ENCODE measurements at places on chromosomes 12 and 14.

DNA sequence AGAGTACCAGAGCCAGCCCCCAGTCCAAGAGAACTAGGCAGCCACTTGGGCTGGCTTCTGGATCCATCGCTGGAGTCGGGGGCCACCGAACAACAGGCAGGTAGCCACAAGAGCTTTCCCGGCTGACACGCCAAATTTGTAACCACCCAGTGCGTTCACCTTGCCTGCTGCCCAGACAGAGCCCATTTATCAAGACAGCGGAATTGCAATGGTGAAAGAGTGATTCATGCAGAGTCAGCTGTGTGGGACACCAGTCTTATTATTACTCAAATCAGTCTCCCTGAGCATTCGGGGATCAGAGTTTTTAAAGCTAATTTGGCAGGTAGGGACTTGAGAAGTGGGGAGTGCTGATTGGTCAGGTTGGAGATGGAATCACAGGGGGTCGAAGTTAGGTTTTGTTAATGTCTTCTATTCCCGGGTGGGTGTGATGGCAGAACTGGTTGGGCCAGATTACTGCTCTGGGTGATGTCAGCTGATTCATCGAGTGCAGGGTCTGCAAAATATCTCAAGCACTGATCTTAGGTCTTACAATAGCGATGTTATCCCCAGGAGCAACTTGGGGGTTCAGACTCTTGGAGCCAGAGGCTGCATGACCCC lies 64.3 kb downstream of the PDE6H start:
- DNase-seq: no peak

GRCh38 chr14:51457843-51458562 lies 193.7 kb upstream of the FRMD6 start:
- DNase-seq: no peak

- no peak for DNase-seq
Measured at GRCh38 chr12:19916974-19917373, 451.4 kb upstream of the PDE3A start.

- no peak for DNase-seq
Measured at GRCh38 chr14:56686416-56686815, 106.8 kb downstream of the TMEM260 start.

DNA sequence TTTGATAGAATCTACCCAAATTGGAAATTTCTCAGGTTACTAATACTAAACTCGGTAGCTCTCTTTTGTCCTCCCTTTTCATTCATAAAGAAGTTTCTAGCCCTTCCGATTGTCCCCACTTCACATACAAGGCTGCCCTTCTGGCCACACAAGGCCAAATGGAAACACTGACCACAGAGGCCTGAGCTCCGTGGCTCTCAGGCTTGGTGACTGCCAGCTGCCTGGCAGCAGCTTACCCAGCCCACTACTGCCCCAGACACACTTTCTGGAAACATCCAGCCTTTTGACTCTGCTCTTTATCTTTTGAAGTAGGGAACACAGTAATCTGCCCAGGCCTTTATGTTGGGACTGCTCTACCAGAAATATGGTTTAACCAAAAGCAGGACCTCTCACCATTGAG lies 167.2 kb downstream of the GCH1 start:
- peak; percentile 36 for DNase-seq

GRCh38 chr12:120100630-120101029 lies 15.9 kb downstream of the RAB35 start:
- peak; percentile 33 for DNase-seq

- DNase-seq: no peak
Measured at GRCh38 chr14:91377700-91378652, 39.6 kb downstream of the CCDC88C start.

DNA sequence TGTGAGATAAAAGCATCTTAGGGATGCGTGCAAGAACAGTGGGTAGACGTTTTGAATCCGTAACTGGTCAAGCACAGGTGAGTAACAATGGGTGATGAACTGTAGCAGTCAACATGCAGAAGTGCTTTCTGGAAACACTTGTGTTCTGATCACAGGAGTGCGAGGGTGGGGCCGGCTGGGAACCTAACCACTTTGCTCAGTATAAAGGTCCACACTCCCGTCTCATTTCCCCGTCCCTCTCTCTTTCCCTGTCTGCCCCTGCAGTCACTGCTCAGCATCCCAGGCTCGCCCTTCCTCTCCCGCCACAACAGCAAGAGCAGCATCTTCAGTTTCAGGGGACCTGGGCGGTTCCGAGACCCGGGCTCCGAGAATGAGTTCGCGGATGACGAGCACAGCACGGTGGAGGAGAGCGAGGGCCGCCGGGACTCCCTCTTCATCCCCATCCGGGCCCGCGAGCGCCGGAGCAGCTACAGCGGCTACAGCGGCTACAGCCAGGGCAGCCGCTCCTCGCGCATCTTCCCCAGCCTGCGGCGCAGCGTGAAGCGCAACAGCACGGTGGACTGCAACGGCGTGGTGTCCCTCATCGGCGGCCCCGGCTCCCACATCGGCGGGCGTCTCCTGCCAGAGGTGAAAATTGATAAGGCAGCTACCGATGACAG lies 127.1 kb downstream of the FIGNL2 start:
- no peak for DNase-seq

DNA sequence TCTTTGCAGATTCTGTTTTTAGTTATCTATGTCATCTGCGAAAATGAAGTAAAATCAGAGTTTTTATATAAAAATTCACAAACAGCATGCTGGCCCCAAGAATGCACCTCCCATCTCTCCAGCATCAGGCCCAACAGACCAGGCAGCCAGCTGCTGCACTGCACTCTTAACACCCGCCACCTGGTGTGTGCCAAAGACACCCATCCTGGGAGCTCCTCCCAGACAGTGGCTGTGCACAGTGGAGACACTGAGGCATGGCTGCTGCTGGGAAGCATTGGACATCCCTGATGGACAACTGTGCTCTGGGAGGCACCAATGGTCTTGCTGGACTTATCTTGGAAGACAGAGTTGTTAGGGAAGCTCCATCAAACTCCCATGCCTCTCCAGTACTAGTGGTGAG lies 817.2 kb downstream of the TMEM121 start:
- no peak for DNase-seq

DNA sequence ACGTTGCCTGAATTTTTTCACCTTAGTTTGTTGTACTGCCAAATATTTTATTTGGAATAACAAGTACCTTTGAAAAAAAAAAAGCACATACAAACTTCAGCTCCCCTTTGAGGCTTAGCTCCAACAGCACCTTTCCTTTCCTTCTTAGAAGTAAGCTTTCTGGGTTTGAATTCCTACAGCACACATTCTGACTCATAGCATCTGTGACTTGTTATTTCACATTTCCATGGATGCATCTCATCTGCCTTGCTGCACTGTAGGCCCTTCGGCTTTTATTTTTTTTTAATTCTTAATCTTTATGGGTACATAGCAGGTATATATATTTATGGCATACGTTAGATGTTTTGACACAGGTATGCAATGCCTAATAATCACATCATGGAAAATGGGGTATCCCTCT lies 7.2 kb downstream of the LGALS3 start:
- DNase-seq: no peak

DNA sequence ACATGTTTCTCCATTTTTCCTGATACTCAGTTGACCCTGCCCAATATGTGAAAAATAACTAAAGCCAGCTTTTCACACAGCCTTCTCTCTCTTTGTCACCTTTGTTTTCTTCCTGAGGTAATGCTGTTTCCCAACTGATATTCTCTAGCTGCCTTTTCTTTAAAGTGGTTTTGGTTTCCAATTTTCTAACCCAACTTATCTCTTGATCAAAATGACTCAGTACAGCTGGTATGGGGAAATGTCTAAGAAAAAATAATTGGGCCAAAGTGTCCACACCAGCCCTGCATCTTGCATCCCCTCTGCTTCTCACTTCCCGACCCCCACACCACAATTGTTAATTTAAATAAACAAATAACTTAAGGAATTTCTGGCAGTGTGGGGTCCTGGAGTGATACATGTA lies 193.8 kb downstream of the SYT1 start:
- DNase-seq: no peak

GRCh38 chr12:1104088-1104800 lies 113.2 kb downstream of the ERC1 start:
- no peak for DNase-seq

DNA sequence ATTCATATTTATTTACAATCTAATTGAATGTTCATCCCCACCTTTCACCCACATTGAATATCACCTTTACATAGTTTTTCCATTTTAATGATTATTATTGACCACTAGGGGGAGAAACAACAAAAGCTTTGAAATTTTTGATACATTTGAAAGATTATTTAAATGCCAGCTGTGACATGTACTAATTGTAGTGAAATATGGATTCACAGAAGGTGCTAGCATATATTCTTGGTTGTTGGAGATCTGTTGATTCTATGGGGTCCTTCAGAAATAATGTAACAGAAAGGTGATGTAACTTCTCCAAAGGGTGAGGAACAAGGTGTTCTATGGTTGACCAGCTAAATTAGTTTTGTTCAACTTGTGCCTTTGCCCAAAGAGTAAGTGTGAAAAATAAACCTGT lies 22.4 kb upstream of the GPR33 start:
- DNase-seq: no peak

DNA sequence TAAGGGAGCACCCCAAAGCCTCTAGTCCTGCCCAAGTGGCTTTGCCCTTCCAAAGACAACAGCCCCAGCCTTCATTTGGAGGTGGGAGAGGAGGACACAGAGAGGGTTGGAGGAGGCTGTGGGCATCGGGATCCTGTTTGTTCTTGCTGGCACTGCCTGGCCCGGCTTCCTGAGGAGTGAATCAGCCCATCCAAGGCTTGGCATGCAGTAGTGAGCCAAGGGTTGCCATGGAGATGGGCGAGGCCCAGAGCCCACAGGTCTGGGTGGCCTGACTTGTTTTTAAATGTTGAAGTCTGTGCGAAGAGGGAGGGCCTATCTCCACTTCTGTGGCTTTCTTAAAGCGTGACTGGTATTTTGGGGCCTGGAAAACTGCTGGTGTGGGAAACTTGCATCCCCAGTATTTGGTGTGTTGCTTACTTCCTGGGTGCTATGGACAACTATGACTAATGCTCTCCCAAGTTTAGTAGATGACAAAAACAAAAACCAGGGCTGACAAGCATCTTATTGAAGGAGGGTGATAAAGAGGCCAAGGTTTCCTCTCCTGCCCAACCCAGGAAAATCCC lies 15.8 kb downstream of the CD9 start:
- DNase-seq: peak; percentile 39

DNA sequence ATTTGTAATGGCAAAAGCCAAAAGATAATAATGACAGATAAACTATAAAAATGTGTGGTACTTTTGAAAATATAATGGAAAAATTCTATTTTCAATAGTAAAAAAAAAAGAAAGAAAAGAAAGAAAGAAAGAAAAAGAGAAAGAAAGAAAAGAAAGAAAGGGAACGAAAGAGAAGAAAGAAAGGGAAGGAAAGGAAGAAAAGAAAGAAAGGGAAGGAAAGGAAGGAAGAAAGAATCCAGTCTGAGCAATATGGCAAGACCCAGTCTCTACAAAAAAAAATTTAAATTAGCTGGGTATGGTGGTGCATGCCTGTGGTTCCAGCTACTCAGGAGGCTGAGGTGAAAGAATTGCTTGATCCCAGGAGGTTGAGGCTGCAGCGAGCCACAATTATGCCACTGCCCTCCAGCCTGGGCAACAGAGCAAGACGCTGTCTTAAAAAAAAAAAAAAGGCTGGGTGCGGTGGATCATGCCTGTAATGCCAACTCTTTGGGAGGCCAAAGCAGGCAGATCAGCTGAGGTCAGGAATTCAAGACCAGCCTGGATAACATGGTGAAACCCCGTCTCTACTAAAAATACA lies 38.4 kb downstream of the EAPP start:
- no peak for DNase-seq

GRCh38 chr12:12428961-12429657 lies 72.2 kb downstream of the BORCS5 start:
- DNase-seq: no peak

DNA sequence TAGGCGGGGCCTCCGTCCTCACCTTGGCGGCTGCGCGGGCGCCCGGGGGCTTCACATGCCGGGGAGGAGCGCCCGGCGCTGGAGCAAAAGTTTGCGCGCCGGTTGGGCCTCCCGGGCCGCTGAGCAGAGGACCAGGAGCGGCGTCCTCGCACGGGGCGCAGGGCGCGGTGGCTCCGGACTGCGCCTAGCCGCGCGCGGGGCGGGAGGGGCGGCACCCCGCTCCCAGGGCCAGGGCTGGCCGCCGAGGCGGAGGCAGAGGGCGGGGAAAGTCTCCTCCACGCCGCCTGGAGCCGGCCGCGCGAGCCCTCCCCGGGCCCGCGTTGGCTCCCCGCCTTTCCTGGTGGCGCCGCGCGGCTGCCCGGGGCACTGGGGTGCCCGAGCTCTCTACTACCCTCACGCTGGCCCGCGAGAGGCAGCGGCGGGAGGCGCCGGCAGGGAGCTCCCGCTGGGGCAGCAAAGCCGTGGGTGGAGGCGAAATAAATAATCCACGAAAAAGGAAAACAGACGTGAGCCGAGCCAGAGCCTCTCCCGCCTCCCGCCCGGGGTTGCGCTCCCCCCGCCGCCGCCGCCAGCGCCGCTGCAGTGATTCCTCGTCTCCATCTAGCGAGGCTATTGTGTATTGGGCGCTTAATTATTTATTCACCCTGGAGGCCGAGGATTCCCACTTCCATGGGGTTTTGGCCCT lies 400 bp upstream of the PRIMA1 start:
- DNase-seq: peak; percentile 84

- DNase-seq: no peak
Measured at GRCh38 chr12:96329018-96329417, 71.2 kb downstream of the CDK17 start.

GRCh38 chr14:89953602-89954001 lies 928 bp downstream of the EFCAB11 start:
- DNase-seq: no peak

GRCh38 chr14:29587046-29587445 lies 340.6 kb downstream of the PRKD1 start:
- DNase-seq: no peak

- peak; percentile 44 for DNase-seq
Measured at GRCh38 chr12:120713861-120714482, 3.7 kb downstream of the UNC119B start.

DNA sequence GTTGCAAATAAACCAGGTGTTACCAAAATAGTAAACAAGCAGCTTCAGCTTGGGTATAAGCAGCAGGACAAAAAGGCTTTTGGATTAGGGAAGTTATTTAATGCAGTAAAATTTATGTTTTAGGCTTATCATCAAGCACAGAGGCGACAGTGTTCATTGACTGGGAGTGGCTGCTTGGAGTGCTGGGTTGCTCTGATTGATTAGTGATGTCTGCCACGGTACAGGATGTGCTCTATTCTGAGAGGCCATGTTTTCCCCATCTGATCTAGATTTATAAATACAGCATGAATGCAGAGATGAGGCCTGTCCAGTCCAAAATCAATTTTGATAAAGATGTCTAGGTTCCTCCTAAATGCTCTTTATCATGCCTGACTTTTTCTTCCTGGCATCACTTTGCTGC lies 83.5 kb downstream of the MAP1LC3B2 start:
- no peak for DNase-seq

DNA sequence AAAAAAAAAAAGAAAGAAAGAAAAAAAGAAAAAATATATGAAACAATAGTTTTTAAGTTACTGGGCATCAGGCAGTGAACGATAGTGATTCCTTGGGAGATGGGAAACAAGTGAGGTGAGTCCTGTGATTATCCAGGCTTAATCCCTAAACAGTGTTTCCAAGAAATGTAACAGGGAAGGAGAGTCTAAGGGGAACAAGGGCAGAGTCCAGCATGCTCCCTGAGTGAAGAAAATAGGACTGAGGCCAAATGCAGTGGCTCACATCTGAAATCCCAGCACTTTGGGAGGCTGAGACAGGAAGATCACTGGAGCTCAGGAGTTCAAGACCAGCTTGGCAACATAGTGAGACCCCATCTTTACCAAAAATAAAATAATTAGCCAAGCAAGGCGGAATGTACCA lies 40.7 kb downstream of the R3HDM2 start:
- DNase-seq: no peak

GRCh38 chr12:3135522-3136461 lies 58.6 kb downstream of the TSPAN9 start:
- peak; percentile 82 for DNase-seq

Data from C1 segment of cervical spinal cord (tissue), 14 donors.